Right atrium auricular region (tissue), 2 donors: ENCODE measurements at places on chromosomes 12 and 14. TPM values are rescaled to one million over a fixed set of nuclear protein-coding genes. Genes with fewer than 3 reads are reported as not detected.

DNA sequence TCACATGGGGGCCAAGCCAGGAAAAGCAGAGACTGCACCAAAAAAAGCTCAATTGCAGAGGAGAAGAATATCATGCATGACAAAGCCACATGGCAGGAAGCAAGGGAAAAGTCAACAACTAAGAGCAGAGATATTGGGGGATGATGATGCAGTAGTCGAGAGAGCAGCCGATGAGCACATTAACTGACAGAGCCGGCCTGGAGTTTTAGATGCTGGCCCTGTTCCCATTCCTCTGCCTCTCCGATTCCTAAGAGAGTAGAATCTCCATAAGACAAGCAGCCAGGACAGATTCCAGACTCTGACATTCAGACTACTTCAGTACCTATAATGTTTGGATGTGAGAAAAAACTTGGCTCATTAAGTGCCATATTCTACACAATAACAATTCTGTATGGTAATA, 155.9 kb downstream of the KCNH5 start:
- DNase-seq: no peak

DNA sequence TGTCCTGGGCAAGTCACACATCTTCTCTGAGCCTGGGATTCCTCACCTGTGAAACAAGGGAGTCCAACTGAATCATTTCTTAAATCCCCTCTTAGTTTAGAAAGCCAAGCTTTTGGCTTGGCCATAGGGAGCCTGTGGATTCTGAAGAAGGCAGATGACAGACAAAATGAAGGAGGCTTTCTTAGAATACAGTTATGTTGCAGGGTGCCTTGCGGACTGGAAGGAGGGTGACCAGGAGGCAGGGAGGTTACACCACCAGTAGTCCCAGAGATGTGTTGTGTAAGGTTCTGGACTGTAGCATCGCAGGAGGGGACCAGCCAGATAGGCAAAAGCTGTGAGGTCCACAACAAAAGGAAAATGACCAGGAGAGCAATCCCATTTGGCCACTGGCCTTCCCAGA, 8.2 kb upstream of the ACVR1B start:
- DNase-seq: peak; percentile 26

- DNase-seq: no peak
Observed at GRCh38 chr12:116161588-116161987, 115.9 kb downstream of the MED13L start.

GRCh38 chr12:57079821-57080220, 1.2 kb upstream of the NEMP1 start:
- DNase-seq: no peak

DNA sequence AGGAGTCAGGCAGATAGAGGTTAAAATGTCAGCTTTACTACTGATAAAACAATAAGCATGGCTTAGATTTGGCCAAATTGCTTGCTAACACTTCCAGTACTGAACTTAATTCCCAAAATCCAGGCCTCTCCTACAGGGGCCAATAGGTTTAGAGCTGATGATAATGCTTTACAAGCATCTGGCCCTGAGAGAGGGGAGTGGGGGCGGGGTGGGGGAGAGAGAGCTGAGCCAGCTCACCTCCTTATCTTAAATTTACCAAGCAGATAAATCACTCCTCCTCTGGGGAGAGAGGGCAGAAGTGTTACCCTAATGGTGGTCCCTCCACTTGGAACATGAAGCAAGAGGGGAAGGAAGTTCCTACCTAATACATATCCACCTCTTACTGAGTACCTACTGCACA, 182.2 kb upstream of the CRY1 start:
- DNase-seq: no peak

Gene CLEC2A
- not detected for total RNA-seq

Gene MAP1LC3B2
- total RNA-seq: 1.0 TPM

Gene FZD10
- 0.28 TPM for total RNA-seq

Gene KRT3
- total RNA-seq: not detected

Gene BMP4
- 7.8 TPM for total RNA-seq
